ENCODE measurements at places on chromosomes 13 and 19. TPM values are rescaled to one million over a fixed set of nuclear protein-coding genes. Genes with fewer than 3 reads are reported as not detected.

Gene URAD
- total RNA-seq = 40.7 TPM

Gene NTF4
- total RNA-seq = not detected

Gene VSTM2B
- not detected for total RNA-seq

Gene RNF17
- not detected for total RNA-seq

Gene CRB3
- 118 TPM for total RNA-seq

Gene SPACA4
- total RNA-seq = 0.27 TPM

Gene GPR12
- 0.30 TPM for total RNA-seq

DNA sequence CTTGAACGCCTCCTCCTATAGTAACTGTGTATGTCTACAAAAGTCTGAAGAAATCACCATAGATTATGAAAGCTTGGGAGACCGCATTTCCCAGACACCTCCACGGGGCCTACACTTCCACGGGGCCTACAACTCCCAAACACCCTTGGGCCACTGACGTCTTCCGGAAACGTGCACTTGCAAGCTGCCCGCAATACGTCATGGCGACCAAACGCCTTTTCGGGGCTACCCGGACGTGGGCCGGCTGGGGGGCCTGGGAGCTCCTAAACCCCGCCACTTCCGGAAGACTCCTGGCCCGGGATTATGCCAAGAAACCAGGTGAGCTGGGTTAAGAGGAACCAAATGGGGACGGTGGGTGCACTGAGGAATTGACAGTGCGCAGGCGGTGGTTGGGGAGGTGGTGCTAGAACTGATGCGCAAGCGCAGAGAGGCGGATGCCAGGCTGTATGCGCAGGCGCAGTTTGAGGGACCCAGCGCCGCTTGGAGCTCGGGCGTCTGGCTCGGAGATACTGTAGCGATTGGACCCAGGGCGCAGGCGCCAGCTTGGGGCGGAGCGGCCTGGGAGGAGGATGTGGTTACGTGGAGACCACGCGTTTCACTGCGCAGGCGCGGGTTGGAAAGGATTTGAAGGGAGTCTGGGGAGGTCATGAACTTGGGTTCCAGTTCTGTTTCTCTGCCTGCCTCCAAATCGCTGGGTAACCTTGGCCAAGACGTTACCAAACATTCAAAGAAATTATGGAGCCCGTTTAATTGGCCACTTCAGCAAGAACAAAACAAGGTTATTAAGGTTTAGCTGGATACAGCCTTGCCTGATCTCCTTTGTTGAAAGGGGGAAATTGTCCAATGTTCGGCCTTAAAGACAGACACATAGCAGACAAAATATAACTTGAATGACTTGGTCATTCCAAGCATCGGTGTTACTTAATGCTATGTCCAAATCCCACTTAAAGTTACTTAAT, at the start of gene MRPL54:
MRPL54 (plus strand) TSS at position 182 of the 959 bp plus-strand sequence; CDS start at position 201, 19 bp downstream.
- H3K36me3 ChIP-seq = no peaks in the 10 kb centered on the region
- H3K27ac ChIP-seq = peak within 1 kb of the TSS; percentile 90
- peaks cover 7% of the 10 kb centered on the region for H3K4me1 ChIP-seq
- peak; percentile 99 for DNase-seq
- no peaks in the 10 kb centered on the region for H3K27me3 ChIP-seq

GRCh38 chr19:4258181-4258580, 11.3 kb downstream of the YJU2 start:
- no peaks in the 10 kb centered on the region for H3K27me3 ChIP-seq
- no peak overlapping the region for H3K4me3 ChIP-seq
- DNase-seq = no peak
- no peak overlapping the region for H3K27ac ChIP-seq

GRCh38 chr13:24353736-24354135, 44.4 kb downstream of the C1QTNF9 start:
- no peaks in the 10 kb centered on the region for H3K36me3 ChIP-seq
- H3K27ac ChIP-seq = no peak overlapping the region
- H3K4me3 ChIP-seq = no peak overlapping the region
- no peaks in the 10 kb centered on the region for H3K4me1 ChIP-seq

- H3K36me3 ChIP-seq = no peaks in the 10 kb centered on the region
- H3K27ac ChIP-seq = no peak overlapping the region
- H3K4me1 ChIP-seq = no peaks in the 10 kb centered on the region
- no peak overlapping the region for H3K4me3 ChIP-seq
- no peak for DNase-seq
- H3K27me3 ChIP-seq = no peaks in the 10 kb centered on the region
These were observed 194.7 kb downstream of the ZNF536 start for GRCh38 chr19:30566681-30567420.

DNA sequence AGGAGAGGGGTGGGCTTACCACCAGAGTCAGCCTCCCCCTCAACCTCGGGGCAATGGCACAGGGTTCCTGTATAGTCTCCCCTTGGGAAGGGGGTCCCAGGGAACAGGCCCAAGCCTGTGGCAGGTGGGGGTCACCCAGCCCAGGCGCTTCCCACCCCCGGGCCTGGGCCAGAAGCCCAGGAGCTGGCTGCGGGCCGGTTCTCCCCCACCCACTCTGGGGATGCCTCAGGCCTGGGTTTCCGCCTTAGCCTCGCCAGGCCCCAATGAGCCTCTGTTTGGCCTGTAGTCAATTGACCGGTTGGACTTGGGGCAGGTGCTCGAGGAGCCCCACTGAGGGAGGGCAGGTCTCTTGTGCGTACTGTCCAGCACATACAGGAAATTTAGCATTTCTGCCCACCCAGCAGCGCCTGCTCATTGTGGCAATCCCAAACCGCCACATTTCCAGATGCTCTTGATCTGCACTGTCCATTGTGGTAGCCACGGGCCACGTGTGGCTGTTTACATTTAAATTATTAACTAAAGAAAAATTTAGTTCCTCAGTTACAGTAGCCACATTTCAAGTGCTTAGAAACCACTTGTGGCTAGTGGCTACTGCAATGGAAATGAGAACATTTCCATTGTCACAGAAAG, 9.9 kb downstream of the LYL1 start:
- DNase-seq = no peak
- H3K27me3 ChIP-seq = no peaks in the 10 kb centered on the region
- H3K36me3 ChIP-seq = no peaks in the 10 kb centered on the region
- no peak overlapping the region for H3K27ac ChIP-seq
- no peak overlapping the region for H3K4me3 ChIP-seq
- H3K4me1 ChIP-seq = peaks cover 10% of the 10 kb centered on the region

DNA sequence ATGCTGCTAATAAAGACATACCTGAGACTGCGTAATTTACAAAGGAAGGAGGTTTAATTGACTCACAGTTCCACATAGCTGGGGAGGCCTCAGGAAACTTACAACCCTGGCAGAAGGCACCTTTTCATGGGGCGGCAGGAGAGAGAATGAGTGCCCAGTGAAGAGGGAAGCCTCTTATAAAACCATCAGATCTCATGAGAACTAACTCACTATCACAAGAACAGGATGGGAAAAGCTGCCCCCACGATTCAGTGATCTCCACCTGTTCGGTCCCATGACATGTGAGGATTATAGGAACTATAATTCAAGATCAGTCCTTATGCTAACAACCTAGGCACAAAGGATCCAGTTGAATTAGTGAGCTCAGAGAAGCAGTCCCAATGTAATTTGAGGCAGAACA, 59.4 kb downstream of the GPC6 start:
- no peaks in the 10 kb centered on the region for H3K4me1 ChIP-seq
- H3K4me3 ChIP-seq = no peak overlapping the region
- no peaks in the 10 kb centered on the region for H3K36me3 ChIP-seq
- no peaks in the 10 kb centered on the region for H3K27me3 ChIP-seq

DNA sequence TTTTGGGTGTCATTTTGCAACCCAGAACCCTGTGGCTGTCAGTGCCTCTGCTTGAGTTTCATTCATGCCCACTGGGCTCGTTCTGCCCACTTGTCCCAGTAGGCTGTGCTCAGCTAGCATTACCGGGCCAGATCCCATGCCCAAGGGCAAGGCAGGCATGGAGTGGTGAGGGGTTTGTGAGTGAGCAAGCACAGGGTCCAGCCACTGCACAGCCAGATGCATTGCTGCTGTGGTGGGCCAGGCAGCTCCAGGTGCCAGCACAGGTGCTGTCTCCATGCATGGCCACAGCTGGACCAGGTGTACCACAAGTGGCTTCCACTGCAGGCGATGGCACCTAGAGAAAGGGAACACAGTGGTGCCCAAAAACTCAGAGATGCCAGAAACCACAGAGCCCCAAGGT, 1671.2 kb downstream of the OLFM4 start:
- no peaks in the 10 kb centered on the region for H3K27me3 ChIP-seq
- no peak for DNase-seq
- H3K4me1 ChIP-seq = no peaks in the 10 kb centered on the region
- H3K36me3 ChIP-seq = no peaks in the 10 kb centered on the region

DNA sequence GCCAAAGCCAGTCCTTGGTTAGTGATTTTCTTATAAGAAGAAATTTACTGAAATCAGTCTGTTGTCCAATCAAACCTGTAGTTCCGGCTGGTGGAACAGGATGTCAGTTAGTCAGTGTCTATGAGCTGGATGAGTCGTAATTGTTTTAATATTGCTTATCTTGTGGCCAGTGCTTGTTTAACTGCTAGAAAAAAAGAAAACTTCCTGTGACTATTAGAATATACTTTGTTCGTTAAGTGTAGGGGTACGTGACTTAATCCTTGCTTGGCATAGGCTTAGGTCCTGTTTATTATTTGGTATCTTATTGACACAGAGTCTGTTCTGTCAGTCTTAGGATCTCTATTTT, 1484.8 kb upstream of the MIR17HG start:
- H3K27me3 ChIP-seq = no peaks in the 10 kb centered on the region
- H3K4me1 ChIP-seq = no peaks in the 10 kb centered on the region
- no peaks in the 10 kb centered on the region for H3K36me3 ChIP-seq
- H3K4me3 ChIP-seq = no peak overlapping the region

DNA sequence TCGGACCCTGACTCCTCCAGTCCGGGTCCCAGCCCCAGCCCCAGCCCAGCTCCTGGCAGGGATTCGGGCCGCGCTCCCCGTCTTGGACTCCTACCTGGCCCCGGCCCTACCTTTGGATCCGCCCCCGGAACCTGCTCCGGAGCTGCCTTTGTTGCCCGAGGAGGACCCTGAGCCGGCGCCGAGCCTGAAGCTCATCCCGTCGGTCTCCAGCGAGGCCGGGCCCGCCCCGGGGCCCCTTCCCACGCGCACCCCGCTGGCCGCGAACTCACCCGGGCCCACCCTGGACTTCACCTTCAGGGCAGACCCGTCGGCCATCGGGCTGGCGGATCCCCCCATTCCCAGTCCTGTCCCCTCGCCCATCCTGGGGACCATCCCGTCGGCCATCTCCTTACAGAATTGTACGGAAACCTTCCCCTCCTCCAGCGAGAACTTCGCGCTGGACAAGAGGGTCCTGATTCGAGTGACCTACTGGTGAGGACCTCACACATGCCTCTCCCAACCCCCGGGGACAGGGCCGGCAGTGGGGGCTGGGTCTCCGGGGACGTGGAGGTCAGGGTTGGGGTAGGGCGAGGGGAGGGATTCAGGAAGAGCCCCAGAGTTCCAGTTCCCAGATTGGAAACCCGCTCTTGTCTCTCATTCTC, 732 bp downstream of the SELENOV start:
- no peaks in the 10 kb centered on the region for H3K4me1 ChIP-seq
- H3K27ac ChIP-seq = no peak overlapping the region
- H3K36me3 ChIP-seq = no peaks in the 10 kb centered on the region
- peak overlapping the region; percentile 2 for H3K4me3 ChIP-seq

- no peak overlapping the region for H3K27ac ChIP-seq
- H3K4me3 ChIP-seq = no peak overlapping the region
- H3K36me3 ChIP-seq = no peaks in the 10 kb centered on the region
- H3K4me1 ChIP-seq = no peaks in the 10 kb centered on the region
- DNase-seq = no peak
These were observed 59.3 kb downstream of the ATP11A start for GRCh38 chr13:112748947-112749735.

- H3K4me1 ChIP-seq = no peaks in the 10 kb centered on the region
- no peak overlapping the region for H3K27ac ChIP-seq
- no peaks in the 10 kb centered on the region for H3K36me3 ChIP-seq
- no peak for DNase-seq
- H3K4me3 ChIP-seq = no peak overlapping the region
These were observed 13.5 kb downstream of the IL12RB1 start for GRCh38 chr19:18073197-18073596.

- no peaks in the 10 kb centered on the region for H3K36me3 ChIP-seq
- H3K27ac ChIP-seq = no peak overlapping the region
- H3K4me1 ChIP-seq = no peaks in the 10 kb centered on the region
- no peaks in the 10 kb centered on the region for H3K27me3 ChIP-seq
- no peak for DNase-seq
- no peak overlapping the region for H3K4me3 ChIP-seq
These were observed 127.7 kb downstream of the COL4A1 start for GRCh38 chr13:110179116-110179856.

DNA sequence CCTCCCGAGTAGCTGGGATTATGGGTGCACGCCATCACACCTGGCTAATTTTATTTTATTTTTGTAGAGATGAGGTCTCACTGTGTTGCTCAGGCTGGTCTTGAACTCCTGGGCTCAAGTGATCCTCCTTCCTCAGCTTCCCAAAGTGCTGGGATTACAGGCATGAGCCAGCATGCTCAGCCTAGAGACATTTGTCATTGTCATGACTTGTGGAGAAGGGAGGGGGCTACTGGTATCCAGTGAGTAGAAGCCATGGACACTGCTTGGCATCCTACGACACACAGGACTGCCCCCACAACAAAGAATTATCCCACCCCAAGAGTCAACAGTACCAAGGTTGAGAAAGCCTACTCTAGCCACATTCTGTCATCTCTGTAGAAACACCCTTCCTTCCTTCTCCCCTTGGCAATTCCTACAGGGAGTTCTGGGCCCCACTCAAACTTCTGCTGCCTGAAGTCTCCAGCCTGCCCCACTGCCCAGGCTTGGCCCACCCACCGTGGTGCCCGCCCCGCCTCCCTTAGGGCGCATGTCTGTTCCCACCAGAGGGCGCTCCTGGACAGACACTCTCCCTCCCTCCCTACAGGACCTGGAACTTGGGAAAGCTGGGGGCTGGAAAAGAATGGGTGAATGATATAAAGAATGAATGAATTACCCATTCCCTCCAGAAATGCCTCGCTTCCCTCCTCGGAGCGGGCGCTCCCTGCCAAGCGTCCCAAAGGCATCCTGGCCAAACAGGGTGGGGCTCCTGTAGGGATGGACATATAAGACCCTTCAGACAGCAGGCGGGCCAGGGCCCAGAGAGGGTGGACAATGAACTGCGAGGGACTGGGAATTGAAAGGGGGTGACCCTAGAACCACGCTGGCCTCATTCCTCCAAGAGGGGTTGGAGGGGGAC, 5.5 kb upstream of the EMP3 start:
- H3K27ac ChIP-seq = peak overlapping the region; percentile 95
- peak; percentile 92 for DNase-seq
- peaks cover 7% of the 10 kb centered on the region for H3K4me1 ChIP-seq

- H3K27me3 ChIP-seq = no peaks in the 10 kb centered on the region
- no peak for DNase-seq
- no peak overlapping the region for H3K4me3 ChIP-seq
- no peaks in the 10 kb centered on the region for H3K36me3 ChIP-seq
These were observed 54.6 kb downstream of the ATP11A start for GRCh38 chr13:112744168-112745021.
